ENCODE measurements at places on chromosomes 13 and 19.

GRCh38 chr13:67299072-67299635, 69.0 kb upstream of the PCDH9 start:
- DNase-seq: peak; percentile 57

DNA sequence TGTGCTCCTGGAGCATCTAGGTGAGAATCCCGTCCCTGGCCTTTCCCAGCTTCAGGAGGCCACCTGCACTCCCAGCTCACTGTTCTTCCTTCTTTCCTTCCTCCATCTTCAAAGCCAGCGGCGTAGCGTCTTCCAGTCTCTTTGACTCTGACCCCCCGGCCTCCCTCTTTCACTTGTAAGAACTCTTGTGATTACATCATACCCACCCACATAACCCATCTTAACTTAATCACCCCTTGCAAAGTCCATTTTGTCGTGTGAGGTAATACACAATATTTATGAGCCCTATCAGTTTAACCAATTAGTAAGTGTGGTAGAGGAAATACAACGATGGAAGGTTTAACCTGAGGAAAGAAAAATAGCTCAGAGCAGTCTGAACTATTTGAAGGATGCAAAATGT, 4.6 kb upstream of the CDC16 start:
- DNase-seq: no peak

DNA sequence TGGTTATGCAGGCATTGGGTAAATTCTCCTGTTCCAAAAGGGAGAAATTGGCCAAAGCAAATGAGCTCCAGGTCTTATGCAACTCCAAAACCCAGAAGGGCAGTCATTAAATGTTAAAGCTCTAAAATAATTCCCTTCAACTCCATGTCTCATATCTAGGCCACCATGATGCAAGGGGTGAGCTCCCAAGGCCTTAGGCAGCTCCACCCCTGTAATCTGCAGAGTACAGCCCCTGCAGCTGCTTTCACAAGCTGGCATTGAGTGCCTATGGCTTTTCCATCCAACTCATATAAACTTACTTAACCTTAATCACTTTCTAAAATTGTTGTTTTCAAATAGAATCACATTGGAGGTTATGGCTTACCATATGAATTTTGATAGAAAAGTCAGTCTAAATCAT, 44.7 kb upstream of the ZNF429 start:
- no peak for DNase-seq

GRCh38 chr13:39810091-39810877, 154.8 kb downstream of the COG6 start:
- DNase-seq: no peak

DNA sequence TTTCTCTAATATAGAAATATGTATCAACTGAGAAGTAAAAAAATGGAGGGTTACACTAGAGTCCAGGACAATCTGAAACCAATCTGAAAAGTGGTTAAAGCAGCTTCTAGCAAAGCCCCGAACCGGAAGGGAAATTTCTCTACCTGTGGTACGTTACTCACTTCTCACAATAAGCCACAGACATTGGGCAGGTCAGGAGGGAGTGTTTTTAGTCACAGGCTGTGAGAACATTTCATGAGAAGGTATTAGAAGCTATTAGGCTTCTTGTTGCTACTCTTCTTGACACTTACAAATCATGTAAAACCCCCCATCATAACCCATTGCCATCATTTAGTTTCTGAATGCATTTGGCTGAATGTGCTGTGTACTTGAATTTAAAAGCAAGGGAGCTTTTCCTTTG, 120.9 kb downstream of the NUFIP1 start:
- DNase-seq: no peak

DNA sequence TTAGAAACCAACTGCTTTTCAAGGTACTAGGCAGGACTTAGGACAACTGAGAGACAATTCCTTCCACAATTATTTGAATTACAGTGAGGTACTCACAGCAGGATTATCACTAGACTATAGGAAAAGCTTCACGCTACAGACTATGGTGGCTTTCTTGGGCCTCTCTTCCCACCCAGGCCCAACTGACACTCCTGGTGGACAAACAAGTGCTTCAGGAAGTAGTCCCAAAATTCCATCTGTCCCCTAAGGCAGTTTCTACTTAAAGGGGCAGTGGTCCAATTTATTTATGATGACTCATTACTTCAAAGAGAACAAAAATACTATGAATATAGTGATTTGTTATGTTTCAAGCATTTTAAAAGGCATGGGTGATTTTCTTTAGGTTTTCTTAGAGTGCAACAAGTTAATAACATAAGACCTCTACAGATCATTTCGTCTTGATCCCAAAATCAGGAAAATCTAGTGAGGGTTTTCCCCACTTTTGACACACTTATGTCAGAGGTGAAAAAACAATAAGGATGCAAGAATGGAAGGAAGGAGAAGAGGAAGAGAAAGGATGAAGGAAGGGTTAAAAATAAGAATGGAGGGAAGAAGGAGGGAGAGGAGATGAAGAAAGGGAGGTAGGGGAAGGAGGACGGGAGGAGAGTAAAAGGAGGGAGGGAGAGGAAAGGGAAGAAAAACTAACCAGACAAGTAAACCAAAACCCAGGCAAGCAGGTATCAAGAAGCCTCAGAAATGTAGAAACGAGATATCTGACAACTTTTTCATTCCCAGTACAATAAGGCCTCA, 100.7 kb downstream of the SERP2 start:
- no peak for DNase-seq

DNA sequence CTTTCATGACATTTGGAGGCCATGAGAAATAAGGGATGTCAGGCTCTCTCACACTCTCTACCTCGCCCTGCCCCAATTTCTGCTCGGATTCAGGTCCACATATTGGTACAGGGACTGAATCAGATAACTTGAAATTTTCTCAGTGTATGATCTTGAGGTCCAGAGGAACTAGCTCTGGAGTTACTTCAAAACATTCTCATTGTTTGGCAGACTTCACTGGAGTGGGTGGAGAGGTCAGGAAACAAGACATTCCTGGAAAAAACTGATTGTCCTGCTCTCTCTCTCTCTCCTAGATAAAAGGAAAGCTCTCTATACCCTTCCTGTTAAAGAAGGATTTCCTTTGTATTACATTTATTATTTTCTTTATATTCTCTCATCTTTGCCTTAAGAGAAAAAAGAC, 428.1 kb upstream of the DACH1 start:
- peak; percentile 46 for DNase-seq

Measured in astrocyte of the cerebellum (primary cell).